Thyroid gland (tissue), 4 donors: ENCODE measurements at places on chromosomes 3 and 15. TPM values are rescaled to one million over a fixed set of nuclear protein-coding genes. Genes with fewer than 3 reads are reported as not detected.
A peak's percentile ranks its signal among the peaks of the same experiment; 100 is the strongest.

Gene FURIN
- 88.6 TPM for total RNA-seq

GRCh38 chr15:58518626-58519025 is 86.8 kb downstream of the LIPC start:
- no peak for DNase-seq
- peaks cover 27% of the 10 kb centered on the region for H3K4me1 ChIP-seq
- no peak overlapping the region for H3K27ac ChIP-seq
- H3K27me3 ChIP-seq, result no peaks in the 10 kb centered on the region

DNA sequence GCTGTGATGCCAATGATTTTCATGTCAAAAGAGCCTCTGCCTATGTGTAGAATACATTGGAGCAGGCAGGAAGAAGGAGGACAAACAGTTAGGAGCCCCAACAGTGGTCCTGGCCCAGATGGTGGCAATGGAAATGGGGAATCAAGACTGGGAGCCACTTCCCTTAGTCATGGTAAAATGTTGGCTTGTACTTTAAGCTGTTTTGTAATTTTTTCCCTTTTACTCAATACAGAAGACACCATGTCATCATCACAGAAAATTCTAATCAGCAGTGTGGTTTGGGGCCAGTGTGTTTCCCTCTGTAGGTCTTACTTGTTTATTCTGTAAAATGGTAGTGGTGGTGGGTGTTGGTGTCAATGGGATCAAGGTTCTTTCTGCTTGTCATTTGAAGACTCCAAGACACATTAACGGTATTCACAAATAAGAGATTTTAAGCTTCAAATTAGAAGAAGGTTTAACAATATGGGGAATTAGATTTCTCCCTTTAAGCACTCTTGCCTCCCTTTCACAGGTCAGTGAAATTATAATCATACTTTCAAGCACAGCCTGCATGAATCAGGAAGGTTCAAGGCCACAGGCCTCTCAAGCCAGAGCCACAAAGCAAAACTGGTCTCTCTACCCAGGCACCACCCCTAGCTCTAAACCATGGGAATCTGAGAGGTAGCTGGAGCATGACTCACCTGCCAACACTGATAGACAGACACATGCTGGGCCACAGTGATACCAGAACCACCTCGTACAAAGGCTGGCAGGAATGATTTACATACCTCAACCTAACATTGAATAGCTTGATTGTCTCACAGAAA is 24.9 kb downstream of the SIAH2 start:
- H3K27ac ChIP-seq, result no peak overlapping the region
- H3K4me3 ChIP-seq, result no peak overlapping the region
- peaks cover 4% of the 10 kb centered on the region for H3K36me3 ChIP-seq
- H3K4me1 ChIP-seq, result peaks cover 17% of the 10 kb centered on the region

DNA sequence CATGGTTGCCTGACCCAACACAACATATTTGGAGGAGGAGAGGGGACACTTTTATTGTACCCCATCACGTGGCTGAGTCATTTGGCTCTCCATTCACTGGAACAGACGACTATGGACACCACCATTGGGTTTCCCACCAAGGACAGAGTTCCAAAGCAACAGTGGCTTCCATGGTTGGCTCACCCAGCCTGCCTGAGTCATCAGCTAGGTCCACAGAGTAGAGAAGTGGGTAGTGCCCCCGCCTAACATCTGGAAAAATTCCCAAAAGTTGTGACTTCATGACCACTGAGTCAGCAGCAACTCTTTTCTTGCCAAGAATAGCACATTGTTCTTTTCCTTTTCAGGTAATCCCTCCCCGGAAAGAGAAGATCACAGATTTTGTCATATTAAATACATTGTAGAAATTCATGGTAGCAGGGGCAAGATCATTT is 3.0 kb upstream of the PPP1R2 start:
- peak overlapping the region; percentile 63 for H3K27ac ChIP-seq
- peak; percentile 66 for DNase-seq
- H3K27me3 ChIP-seq, result no peaks in the 10 kb centered on the region
- no peak overlapping the region for H3K4me3 ChIP-seq

- H3K4me1 ChIP-seq, result no peaks in the 10 kb centered on the region
- H3K4me3 ChIP-seq, result no peak overlapping the region
- no peak overlapping the region for H3K27ac ChIP-seq
These were observed 867.8 kb downstream of the SQOR start for GRCh38 chr15:46502667-46503066.
